Sigmoid colon (tissue), 7 donors: ENCODE measurements at places on chromosomes 4 and X.

DNA sequence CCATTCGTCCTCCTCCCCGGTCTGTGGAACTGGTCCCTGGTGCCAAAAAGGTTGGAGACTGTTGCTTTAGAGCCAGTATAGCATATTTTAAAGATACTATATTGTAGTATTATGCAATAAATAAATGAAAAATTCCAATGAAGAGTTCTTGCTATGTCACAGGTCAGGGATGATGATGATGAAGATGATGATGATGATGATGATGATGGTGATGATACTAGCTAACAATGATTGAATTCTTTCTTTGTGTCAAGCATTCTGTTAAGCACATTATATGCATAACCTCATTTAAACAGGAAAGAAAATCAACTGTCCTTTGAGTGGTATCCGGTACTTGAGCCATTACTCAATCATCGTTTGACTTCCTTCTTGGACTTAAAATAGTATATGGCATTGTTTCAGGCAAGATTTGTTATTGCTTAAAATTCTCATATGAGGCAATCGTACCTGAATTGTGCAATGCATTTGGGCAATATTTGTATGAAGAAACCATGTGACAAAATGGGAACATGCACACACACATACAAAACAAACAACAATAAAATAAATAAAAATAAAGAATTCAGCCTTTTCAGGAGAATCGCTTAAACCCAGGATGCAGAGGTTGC lies 22.8 kb upstream of the TLR2 start:
- no peak for DNase-seq

DNA sequence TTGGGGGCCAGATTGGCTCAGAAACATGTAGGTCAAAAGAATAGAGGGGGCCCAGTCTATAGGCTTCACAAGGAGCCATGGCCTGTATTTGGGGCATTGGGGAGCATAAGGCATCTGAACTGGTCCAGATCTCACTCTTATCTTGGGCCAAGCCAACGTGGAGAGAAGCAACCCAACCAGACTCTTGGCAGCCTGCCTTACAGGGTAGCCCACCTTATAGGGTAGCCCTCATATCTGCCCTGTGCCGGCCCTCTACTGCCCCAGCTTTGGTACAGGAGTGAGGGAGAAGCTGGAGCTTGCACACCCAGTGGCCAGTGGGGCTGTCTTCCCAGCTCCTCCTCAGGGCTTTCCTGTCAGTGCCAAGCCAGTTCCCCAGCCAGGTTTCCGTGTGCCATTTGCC lies 142.2 kb downstream of the AMMECR1 start:
- DNase-seq = no peak

DNA sequence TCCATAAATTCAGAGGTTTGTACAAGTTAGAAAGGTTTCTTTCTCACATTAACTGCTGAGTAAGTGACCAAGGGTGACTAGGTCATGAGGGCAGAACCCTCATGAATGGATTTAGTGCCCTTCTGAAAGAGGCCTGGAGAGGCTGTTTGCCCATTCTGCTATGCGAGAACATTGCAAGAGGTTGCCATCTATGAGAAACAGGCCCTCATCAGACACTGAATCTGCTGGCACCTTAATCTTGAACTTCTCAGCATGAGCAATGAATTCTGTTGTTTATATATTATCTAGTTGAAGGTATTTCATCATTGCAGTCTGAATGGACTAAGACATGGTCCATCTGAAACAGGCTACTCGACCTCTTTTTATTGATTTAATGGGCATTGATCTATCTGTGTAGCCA lies 96.2 kb upstream of the GPRIN3 start:
- no peak for DNase-seq

DNA sequence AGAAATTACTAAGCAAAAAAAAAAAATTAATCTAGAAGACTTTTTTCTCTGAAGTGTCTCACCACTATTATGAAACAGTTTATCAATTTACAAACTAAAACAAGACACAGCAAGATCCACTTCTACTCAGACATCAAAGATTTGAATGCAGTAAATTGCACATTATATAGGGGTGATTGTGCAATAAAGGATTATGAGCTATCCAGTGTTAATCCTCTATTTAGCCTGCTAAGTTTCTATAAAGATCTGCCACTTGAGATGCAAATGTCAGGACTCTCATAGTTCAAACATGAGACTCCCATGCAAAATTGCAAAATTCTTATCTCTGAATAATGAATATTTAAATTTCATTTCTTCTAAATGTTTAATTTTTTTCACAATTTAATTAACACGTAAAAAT lies 2.2 kb downstream of the TECRL start:
- DNase-seq = no peak
